ENCODE measurements at places on chromosomes 7 and 10.

GRCh38 chr7:128363261-128363721 is 1.8 kb upstream of the PRRT4 start:
- no peak for DNase-seq

GRCh38 chr7:75658369-75658768 is 80.4 kb downstream of the HIP1 start:
- no peak for DNase-seq

GRCh38 chr10:55550236-55550635 is 749.2 kb upstream of the PCDH15 start:
- no peak for DNase-seq

- DNase-seq, result no peak
Measured at GRCh38 chr7:15820319-15820718, 133.8 kb upstream of the MEOX2 start.

DNA sequence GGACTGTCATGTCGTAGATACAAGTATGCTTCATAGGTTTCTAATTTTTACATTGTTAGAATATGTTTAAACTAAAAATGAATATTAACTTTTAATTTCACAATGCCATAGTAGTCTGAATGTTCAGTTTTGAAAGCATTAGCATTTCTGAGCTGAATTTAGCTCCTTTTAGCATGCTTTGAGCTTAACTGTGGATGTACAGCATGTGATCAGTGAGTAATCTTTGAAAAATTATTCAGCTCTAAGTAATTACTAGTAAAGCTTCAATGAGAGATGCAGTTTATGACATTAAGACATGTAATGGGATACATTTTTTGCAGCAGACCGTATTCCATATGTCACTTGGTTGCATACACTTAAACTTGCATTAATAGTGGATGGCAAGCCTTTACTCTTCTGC is 114.1 kb upstream of the WNT16 start:
- DNase-seq, result no peak

DNA sequence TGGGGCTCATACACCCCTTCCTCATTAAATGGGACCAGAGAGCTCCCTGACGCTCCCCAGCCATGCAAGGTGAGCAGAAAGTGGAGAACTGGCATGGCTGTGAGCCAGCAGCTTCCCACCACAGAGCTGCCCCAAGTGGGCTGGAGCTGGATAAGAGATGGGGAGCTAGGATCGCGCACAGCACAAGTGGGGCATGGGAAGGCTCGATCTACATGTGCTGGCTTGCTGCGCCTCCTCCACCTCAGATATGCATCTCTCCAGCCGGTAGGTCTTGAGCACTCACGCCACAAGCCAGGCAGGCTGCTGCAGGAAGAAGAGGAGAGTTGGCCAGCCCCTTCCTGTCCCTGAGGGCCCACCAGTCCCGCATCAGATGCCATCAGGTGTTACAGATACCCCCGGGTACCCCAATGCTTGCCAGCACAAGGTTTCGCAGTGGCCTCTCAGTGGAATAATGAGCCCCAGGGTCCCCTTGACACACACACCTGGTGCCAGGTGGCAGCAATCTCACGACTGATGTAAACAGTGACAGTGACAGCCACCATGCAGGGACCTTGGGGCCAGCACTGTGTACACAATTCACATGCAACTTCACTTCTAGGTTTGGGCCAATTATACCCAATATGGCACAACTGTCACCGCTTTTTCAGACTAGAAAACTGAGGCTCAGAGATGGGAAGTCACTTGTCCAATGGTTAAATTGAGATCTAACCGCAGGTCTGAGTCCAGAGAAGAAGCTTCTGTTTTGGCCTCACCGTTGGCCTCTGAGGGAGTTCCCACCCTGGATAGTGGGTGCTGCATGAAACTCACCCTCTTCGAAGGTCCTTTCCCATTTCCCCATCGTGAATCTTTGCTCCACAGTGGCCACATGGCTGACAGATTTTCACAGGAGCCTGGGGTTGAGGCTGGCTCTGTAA is 79.3 kb downstream of the OAT start:
- DNase-seq, result no peak

DNA sequence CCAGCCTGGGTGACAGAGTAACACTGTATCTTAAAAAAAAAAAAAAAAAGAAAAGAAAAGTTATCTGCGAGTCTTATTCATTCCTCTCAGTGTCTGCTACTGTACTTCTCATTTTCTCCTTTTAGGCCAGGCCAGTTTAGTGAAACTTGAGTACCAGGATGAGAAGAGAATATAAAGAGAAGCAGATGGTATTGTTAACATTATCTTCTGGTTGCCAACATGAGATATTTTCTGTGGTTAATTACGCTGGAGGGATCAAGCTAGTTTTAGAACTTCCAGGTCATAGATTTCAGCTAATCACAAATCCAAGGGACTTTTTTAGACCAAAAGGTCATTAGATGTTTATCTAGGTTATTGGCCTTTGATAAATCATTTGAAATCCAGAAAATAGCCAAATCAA is 252.6 kb upstream of the SMIM30 start:
- no peak for DNase-seq

DNA sequence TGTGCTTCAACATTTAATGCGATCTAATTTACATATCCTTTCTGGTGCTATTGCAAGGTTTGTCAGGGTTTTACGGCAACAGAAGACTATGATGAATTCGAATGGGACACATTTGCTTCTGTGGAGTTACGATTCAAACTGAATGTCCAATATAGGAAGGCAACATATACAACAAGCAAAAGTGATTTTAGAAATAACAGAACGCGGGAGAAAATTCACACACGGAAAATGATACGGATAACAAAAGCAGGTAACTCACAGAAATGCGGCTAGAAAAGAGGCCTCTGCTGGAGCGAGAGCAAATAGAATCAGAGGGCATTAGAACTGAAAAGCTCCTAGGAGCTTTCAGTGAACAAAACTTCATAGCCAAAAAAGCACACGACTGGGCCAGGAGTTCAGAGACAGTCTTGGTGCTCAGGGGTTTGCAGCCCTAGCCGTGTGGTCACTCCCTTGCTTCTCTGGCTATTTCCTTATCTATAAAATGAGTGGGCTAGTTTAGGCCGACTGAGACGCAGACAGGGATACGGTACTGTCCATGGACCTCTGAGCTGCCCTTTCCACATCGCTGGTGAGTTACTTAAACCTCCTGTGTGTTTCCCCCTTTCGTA is 557 bp upstream of the TAX1BP1 start:
- no peak for DNase-seq

GRCh38 chr10:348456-348855 is 213.2 kb downstream of the ZMYND11 start:
- no peak for DNase-seq

GRCh38 chr7:39745320-39745719 is 121.9 kb downstream of the RALA start:
- no peak for DNase-seq

GRCh38 chr10:27998178-27998953 is 513 bp downstream of the ODAD2 start:
- DNase-seq, result no peak

DNA sequence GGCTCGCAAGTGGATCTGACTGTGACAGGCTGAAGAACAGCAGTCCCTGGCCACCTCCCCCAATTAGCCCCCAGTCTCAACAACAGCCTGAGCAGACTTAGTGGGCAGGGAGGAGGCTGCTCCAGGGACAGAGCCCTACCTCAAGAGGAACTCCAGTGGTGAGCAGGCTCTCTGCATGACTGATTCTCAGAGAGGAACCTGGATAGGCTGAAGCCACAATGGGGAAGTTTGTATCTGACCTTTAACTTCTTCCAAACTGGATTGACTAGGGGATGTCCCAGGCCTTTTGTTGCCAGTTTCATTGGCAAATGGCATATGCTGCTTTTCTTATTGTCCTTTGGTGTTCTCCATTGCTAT is 93.0 kb downstream of the ARHGAP22 start:
- no peak for DNase-seq

DNA sequence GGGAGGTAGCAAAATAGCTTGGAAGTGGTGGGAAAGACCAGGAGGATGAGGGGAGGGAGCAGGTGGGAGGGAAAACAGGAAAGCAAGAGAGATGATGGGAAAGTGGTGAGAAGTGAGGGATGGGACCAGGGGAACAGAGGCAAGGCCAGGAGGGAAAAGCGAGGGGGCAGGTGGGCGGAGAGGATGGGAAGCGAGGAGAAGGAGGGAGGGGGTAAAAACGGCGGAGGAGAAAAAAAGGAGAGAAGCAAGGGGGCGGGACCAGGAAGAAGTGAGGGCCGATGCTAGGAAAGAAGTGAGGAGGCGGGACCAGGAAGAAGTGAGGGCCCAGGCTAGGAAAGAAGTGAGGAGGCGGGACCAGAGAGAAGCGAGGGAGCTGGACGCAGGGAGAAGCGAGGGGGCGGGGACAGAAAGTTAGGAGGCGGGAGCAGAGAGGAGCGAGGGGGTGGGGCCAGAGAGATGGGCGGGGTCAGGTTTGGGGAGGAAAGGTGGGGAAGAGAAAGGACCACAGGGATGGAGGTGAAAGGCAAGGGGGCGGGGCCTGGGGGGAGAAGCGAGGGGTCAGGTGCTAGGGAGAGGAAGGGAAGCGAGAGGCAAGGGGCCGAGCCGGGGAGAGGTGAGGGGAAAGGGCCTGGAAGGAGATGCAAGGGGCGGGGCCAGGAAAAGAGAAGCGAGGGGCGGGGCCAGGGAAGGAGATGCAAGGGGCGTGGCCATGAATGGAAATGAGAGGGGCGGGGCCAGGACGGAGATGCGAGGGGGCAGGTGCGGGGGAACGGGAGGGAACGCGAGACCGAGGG is 984 bp downstream of the SMURF1 start:
- DNase-seq, result peak; percentile 52

DNA sequence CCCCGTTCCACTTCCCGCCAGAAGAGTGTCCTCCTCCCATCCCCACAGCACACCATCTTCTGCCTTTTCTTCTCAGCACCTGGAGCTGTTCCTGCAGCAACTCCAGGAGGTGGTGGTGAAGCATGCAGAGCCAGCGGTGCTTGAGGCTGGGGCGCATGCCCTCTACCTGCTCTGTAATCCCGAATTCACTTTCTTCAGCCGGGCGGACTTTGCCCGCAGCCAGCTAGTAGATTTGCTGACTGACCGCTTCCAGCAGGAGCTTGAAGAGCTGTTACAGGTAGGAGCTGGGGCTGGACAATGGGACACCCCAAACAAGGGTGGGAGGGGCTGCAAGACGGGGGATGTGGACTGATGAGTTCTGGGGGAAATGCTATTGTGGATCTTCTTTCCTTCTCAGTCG is 19.1 kb upstream of the PVRIG start:
- DNase-seq, result no peak

DNA sequence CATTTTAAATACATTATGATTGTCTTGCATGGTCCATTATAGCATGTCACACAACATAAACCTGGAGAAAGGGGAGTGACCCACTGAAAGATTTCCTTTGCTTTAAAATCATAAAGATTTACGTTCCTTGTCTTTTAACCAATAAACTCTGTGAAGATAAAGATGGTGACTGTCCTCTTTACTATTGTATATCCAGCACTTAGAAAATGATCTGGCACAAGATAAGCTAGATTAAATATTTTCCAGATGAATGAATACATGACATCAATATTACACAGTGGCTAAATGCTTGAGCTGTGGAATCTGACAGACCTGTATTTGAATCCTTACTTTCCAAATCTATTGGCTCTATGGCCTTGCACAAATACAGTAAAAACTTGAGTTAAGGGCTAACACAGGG is 938.4 kb downstream of the SORCS1 start:
- no peak for DNase-seq

- DNase-seq, result no peak
Measured at GRCh38 chr7:149811221-149811620, 27.0 kb upstream of the ZNF862 start.

DNA sequence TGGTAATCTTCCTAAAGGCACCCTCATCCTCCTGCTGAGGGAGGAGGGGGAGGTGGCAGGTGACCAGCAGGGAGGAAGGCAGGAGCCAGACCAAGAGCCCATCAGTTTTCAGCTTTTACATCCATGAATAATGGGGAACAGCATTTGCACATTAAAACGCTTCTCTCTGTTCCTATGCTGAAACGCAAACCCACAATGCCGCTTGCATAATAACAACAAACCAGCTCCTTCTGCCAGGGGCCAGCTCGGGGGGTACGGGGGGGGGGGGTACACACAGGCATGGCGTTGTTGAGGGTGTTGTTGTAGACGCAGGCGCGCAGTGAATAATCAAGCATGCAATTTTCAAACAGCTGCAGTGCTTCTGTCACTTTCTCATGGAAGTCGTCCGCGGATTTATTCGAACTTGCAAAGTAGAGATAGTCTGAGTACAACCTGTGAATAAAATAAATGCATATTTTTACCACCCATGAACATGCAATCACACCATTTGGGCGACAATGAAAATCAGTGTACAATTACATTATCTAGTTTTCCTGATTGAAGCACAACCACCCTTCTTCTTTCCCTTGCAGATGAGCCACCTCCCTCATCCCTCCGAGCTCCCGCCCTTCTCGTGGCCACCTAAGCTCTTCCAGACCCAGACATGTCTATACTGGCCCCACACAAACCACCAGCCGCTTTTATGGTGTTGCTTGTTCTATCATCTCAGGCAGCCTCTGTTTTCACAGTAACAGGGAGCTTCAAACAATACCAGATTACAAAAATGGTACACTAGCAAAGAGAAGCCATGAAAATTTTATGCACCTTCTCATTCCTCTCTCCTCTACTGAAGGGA is 72.2 kb downstream of the CHST15 start:
- DNase-seq, result no peak

GRCh38 chr7:100867040-100867775 is at the start of gene TRIP6:
TRIP6 (plus strand) TSS chr7:100867387; CDS start chr7:100867498, 111 bp downstream.
- no peak for DNase-seq

- DNase-seq, result no peak
Measured at GRCh38 chr7:2726316-2727018, 38.5 kb downstream of the AMZ1 start.

DNA sequence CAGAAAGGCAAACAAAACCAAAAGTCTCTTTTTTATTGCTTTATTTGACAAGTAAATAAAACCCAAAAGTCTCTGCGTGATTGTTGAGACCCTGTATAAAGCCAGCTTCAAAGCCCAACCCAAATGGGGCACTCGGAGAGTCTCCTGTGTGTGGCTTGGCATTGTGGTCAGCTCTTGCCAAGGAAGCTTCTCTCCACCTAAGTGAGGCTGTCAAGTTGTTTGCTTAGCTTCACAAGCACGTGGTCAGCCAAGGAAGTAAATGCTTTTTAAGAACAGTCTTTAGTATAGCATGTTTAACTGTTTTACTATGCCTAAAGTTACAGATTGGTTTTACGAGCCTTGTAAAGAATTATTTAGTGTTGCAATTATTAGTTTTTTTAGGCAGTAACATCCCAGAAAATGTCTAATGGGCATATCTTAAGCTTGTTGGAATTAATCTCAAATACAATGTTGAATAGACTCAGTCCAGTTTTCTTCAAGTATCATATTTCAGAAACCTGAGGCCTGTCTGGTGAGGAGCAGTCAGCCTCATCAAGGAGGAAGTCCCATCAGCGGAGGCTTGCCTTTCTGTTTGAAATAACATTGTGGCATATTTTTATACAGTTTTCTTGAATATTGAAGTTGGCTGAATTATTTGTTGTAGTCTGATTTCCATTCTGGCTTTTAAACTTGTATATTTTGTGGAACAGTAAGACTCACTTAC is 144.3 kb downstream of the ANKRD30A start:
- no peak for DNase-seq

GRCh38 chr7:82167558-82168314 is 275.8 kb downstream of the CACNA2D1 start:
- DNase-seq, result peak; percentile 21
